CD4-positive, alpha-beta T cell treated with Interleukin-15 for 1 hour (primary cell): ENCODE measurements at places on chromosomes 6 and 20.

GRCh38 chr6:13431861-13432465 is 55.4 kb downstream of the GFOD1 start:
- DNase-seq: no peak

- DNase-seq: no peak
Observed at GRCh38 chr6:81166770-81167169, 585.7 kb downstream of the TENT5A start.

- no peak for DNase-seq
Observed at GRCh38 chr6:42820512-42821340, 38.9 kb downstream of the BICRAL start.

- no peak for DNase-seq
Observed at GRCh38 chr20:21453690-21454089, 56.4 kb upstream of the NKX2-4 start.

- no peak for DNase-seq
Observed at GRCh38 chr20:34528921-34529297, 12.7 kb downstream of the DYNLRB1 start.

- no peak for DNase-seq
Observed at GRCh38 chr20:6685181-6685582, 82.3 kb upstream of the BMP2 start.

- DNase-seq: no peak
Observed at GRCh38 chr20:49543071-49543857, 24.7 kb downstream of the PTGIS start.

DNA sequence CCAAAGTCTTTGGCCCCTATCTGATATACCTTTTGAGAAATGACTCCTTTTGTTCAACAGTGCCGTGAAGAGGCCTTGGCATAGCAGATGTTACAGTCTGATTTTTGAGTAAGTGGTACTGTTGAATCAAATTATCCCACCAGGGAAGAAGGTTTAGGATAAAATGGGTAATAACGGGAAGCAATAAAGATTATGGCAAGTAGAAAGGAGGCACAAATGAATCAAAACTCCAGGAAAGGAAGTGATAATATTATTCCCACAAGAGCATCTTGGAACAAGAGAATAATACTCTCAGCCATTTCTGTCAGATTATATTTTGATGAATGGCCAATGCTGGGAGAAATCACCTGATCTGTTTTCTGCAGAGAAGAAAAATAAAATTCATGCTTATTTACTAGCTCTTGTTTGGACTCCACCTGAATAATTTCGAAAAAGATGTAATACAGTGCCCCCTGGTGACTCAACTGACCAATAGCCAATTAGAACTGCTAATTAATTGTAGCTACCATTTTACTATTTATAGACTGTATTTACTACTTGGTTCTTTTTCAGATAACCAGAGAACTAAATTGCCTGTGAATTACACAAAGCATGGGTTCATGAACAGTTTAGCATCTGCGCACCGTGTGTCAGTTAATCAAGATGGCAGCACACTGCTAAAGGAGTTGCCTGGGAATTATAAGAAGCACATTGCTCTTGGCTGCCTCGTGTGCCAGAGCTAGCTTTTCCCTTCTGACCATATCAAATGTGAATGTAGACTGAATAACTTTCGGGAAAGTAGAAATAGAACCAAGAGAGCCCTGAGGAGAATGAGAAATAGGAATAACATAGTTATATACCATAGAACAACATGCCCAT is 78.5 kb upstream of the TRDN start:
- no peak for DNase-seq

GRCh38 chr20:15882553-15882952 is 690.7 kb downstream of the KIF16B start:
- no peak for DNase-seq

GRCh38 chr6:139303185-139303584 is 11.4 kb upstream of the TXLNB start:
- DNase-seq: no peak

- no peak for DNase-seq
Observed at GRCh38 chr6:119612176-119612891, 262.8 kb upstream of the MAN1A1 start.
